Globus pallidus (tissue), 1 donor: ENCODE measurements at places on chromosomes 16 and 17.

DNA sequence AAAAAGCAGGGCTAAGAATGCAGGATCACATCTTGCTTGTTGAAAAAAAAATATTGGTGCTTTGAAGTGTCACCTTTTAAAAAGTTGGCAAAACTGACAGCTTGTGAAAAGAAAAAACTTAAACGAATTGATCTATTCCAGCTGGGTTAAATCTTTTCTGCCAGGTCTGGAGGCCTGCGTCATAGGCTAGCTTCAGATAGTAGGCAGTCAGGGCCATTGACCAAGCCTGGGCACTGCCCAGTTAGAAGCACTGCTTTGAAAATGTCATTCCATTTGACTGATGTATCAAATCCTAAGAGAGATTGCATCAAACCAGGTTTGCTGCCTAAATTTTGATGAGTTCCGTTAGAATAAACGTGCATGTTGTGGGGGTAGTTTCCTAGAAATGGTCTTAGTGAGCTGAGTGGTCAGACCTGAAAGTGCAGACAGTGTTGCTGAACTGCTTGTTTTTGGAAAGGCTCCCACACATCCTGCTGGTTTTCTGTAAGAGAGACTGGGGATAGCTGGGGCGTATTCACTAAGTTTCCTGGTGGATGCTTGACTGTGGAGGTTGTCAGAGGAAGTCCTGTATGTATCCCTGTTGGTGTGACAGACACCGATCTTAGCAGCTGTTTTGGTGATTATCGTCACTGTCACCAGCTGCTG lies 38.8 kb downstream of the NUP88 start:
- DNase-seq = no peak

GRCh38 chr16:21565507-21565860 lies 33.9 kb upstream of the METTL9 start:
- DNase-seq = no peak

- DNase-seq = no peak
Measured at GRCh38 chr16:66365651-66366050, 840 bp upstream of the CDH5 start.

- DNase-seq = no peak
Measured at GRCh38 chr16:14101415-14101814, 30.3 kb downstream of the MRTFB start.

DNA sequence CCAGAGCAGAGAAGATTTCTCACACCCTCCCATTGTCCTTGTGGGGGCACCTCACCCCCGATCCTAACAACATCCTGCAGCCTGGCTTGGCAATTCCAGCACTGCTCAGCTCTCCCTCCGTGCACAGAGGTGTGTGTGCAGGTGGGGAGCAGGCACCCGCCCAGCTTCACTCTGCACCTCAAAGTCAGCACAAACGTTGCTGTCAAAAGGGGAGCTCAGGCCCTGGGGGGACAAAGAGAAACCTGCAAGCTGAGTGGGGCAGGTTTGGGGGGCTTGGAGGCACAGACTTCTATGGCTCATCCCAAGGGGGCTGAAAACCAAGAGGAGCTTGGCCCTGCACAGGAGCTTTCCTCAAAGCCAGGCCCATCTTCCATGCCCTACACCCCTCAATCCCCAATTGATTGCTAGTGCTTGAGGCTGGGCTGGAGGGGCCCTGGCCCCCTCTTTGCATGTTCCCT lies 231.9 kb upstream of the TNRC6C start:
- DNase-seq = no peak

DNA sequence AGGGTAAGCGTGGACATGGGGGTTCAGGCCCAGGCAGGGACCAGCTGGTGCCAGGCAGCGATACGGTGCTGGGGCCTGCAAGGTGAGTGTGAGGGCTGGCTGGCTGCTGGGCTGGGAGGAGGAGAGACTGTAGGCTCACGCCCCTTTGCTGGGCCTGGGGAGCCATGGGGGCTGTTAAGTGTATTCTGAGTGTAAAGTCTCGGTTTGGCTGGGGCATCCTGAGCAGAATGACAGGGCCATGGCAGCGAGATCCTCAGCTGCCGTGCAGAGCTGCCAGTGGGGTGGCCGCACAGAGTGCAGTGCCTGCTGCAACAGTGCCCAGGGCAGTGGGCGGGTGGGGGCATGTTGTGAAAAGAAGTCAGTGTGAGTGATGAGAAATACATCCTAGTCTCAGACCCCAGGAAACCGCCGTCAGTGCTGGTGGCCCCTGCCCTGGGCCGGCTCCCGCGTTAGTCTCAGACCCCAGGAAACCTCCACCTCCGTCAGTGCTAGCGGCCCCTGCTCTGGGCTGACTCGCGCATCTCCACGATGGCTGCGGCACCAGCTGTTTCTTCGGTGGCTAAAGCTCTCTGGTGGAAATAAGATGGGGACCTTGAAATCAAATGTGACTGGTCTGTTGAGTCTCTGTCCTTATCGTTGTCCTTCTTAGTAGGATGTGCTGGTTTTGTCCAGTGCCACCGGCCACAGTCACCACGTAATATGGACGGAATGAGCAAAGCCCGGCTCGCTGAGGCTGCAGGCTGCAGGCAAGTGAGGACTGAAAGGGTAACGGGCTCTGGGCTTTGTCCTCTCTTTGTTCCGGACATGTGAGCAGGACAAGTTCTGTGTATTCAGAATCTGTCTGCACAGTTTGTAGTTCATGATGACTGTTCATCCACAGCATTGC lies 22.9 kb downstream of the ACSF3 start:
- no peak for DNase-seq

GRCh38 chr17:41848788-41849187 lies 11.2 kb downstream of the KLHL10 start:
- DNase-seq = no peak

GRCh38 chr16:70476272-70477020 lies 22.1 kb downstream of the FCSK start:
- no peak for DNase-seq

GRCh38 chr16:81296631-81297030 lies 18.1 kb upstream of the GAN start:
- DNase-seq = no peak

DNA sequence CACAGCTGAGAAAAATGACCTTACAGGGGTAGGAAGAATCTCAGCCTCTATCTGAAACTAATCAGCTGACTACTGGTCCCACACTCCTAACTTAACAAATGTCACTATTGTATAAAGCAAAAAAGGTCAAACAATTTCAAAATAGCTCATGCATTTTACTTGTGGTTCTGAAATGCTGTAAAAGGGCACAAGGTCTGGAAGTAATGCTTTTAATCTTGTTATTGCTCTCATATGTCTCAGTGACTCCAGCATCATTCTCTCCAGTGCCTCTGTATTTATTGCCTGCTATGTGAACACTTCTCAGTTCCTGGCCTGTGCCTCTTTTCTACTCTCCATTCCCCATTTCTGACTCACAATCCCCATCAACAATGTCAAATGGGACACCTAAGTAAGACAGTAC lies 937.7 kb downstream of the CDH11 start:
- DNase-seq = no peak

GRCh38 chr16:75443298-75443697 lies 10.0 kb upstream of the CFDP1 start:
- DNase-seq = no peak

DNA sequence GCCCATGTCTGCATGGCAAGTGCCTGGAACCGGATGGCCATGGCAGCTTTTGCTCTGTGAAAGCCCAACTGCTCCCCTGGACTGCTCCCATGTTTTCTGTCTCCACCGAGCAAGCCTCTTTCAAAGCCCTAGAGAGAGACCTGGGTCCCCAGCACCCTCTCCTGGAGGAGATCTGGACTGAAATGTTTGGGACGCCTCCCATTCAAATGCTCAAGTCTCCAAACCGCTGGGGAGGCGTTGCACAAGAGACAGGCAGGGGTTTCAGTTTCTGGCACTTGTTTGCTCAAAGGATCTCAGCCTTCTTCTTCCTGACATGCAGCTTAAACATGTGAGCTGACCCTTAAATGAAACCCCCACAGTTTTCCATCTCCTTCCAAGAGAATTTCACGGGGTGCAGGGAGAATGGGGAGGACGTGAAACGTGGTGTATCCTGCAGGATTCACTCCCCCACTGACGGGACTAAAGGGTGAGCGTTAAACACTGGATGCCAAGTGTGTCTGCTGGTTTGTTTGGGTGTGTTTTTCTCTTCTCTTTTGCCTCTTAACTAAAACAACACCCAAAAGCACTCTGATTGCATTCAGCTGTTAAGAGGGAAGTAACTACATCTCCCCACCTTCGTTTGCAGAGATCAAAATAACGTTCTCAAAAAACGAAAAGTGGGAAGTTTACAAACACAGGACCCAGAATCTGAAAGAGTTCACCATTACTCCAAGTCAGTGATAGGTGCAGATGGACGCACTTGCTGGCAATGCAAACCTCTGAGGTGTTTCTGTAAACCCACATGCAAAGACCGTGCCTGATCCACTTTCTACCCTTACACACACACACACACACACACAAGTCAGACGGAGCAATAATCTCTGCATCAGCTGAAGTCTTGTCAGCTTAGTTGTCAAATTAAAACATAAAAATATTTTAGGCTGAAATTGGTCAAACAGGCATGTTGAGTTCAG lies 256.9 kb downstream of the C16orf95 start:
- no peak for DNase-seq

GRCh38 chr17:73271072-73271471 lies 9.4 kb upstream of the CPSF4L start:
- no peak for DNase-seq

DNA sequence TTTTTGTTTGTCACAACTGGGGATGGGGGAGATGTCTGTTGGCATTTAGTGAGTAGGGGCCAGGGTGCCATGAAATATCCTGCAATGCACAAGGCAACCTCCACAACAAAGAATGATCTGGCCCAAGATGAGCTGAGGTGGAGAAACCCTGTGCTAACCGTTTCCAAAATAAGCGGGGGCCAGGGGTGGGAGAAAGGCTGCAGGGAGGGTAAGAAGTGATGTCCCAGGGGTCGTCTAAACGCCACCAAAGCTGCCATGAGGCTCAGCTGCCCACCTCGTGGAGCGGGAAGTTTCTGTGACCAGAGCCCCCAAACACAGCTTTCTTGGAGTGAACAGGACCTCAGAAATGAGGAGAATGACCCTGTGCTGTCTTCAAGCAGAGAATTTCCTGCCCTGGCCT lies 76.5 kb upstream of the CDH5 start:
- no peak for DNase-seq

- no peak for DNase-seq
Measured at GRCh38 chr17:602436-602835, 112.2 kb downstream of the VPS53 start.

DNA sequence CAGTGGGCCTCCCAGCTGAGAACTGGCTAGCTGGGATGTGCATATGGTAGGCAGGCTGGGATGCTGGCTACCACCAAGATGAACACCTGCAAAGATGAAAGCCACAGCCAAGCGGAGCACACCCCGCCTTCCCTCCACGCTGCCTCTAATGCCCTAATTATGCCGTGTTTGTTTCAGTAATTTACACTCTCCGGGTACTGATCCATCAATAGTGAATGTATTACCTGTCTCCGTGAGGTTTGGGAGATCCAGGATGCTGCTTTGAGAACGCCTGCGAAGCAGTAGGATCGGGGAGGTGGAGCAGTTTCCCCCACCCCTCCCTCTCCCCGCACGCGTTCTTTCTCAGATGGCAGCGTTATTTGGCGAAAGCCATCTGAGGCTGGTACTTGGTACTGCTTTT lies 28.9 kb upstream of the GSE1 start:
- no peak for DNase-seq

GRCh38 chr17:79154951-79155585 lies 80.4 kb downstream of the ENGASE start:
- DNase-seq = peak; percentile 8

GRCh38 chr16:28069971-28070794 lies 6.7 kb upstream of the GSG1L start:
- peak; percentile 8 for DNase-seq

- DNase-seq = peak; percentile 45
Measured at GRCh38 chr16:55534756-55535155, 25.9 kb downstream of the LPCAT2 start.

DNA sequence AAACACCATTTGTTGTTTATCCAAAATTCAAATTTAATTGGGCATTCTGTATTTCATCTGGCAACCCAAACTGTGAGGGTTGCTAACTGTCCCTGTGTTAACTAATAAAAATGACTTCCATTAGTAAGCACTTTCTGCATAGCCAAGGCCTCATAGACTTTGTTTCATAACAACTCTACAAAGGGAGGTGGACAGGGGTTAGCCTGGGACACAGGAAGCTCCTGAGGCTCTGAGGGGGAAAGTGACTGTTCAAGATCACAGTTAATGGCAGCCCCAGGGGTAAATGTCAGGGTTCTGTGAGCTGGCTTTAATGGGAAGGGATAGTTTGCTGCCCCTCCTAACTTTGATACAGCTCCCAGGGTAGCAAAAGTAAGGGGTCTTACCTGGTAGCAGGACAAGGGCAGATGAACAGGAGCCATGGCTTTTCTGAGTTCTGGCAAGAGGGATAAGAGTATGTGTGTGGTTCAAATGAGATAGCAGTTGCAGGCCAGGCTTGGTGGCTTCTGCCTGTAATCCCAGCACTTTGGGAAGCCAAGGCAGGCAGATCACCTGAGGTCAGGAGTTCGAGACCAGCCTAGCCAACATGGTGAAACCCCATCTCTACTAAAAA lies 2.2 kb downstream of the HEATR9 start:
- no peak for DNase-seq

DNA sequence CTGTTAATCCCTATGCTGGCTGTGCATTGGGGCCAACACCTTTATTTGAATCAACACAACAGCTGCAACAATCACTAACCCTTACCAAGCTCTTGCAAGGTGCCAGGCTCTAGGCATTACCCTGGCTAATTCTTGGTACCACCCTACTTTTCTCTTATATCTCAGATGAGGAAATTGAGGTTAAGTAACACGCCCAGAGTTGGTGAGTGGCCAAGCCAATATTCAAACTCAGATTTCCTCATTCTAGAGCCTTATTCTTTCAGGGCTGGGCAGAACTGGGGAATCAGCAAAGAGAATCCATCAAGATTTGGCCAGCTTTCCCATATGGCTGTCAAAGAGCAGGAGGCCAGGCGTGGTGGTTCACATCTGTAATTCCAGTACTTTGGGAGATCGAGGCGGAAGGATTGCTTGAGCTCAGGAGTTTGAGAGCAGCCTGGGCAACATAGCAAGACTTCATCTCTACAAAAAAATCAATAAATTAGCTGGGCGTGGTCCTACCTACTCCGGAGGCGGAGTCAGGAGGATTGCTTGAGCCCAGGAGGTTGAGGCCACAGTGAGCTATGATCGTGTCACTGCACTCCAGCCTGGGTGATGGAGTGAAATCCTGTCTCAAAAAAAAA lies 23.7 kb downstream of the ARSG start:
- no peak for DNase-seq

DNA sequence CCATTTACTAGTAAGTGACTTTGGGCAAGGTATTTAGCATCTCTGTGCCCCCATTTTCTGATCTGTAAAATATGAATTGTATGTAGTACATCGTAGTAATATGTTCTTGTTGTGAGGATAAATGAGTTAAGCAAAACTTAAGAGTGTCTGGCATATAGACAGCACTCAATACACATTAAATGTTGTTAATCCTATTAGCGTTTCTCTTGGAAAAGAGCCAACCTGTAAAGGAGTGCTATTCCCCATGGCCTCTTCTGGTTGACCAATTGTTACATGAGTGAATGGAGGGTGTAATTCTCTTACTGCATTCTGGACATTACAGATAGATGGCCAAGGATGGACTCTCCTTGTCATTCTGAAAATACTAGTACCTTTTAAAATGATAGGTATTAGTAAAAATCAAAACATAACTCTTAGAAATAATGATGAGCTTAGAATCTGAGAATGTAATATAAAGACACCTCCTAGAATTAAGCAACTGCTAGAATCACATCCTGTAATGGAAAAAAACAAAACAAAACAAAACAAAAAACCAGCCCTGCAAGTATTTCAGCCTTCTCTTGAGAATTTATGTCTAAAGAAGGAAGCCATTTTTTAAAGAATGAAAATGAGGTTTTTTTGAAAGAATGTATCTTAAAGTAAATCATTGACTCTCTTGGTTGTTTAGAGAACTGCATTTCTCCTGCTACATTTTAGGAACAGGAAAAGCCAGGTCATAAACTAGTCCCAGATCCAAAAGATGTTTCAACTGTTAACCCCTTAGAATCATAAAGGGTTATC lies 30.5 kb downstream of the IQCK start:
- no peak for DNase-seq
